ENCODE measurements at places on chromosomes 11 and 22.

GRCh38 chr22:30767661-30768060 is 73.0 kb downstream of the OSBP2 start:
- DNase-seq: no peak

DNA sequence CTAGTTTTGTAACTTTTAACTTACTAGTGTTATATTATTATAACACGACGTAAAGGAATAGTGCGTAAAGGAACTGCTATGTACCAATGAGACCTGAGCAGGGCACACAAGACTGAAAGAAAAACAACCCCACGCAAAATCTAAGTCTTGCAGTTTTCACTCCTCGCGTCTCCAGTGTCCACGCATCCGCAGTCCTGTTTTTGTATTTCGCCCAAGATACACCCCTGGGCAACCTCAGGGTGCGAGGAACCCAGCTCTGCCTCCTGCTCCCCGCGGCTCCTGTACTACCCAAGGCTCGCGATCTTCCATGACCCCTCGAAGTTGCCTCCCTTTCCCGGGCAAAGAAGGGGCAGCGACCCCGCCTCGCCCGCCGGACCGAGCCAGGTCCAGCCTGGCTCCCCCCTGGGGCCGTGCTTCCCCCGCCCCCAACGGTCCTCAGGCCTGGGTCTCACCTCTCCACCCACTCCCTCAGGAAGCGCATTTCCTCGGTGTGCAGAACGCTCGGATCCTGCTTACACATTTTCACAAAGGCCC is 393 bp downstream of the ST13 start:
- DNase-seq: no peak

- no peak for DNase-seq
Measured at GRCh38 chr11:72721689-72722049, 30.5 kb downstream of the ARAP1 start.

DNA sequence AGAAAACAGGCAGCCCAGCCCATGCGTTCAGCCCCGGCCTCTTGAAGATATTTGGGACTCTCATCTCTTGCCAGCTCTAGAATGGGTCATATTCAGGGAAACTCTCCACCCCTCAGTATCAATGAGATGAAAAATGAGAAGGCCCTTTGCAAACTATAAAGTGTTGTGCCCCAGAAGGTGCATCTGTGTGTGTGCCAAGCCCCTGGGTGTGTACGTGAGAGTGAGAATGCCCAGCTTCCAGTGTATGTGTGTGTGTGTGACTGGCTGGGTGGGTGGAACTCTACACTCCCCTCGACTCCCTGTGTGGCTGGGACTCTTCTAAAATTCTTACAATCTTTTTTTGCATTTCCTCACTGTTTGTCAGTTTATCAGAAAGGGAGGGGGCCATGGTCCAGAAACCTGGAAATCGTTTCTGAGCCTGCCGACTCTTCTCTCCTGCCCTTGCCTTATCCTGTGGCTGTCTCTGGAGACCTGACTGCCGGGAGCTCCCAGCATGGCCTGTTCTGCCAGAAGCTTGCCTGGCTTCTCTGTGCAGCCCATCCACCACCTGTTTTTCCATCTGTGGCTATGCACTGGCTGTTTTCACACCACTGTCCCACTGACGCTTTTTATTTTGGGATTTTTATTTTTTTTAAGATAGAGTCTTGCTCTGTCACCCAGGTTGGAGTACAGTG is 1.2 kb downstream of the P2RY6 start:
- DNase-seq: no peak

DNA sequence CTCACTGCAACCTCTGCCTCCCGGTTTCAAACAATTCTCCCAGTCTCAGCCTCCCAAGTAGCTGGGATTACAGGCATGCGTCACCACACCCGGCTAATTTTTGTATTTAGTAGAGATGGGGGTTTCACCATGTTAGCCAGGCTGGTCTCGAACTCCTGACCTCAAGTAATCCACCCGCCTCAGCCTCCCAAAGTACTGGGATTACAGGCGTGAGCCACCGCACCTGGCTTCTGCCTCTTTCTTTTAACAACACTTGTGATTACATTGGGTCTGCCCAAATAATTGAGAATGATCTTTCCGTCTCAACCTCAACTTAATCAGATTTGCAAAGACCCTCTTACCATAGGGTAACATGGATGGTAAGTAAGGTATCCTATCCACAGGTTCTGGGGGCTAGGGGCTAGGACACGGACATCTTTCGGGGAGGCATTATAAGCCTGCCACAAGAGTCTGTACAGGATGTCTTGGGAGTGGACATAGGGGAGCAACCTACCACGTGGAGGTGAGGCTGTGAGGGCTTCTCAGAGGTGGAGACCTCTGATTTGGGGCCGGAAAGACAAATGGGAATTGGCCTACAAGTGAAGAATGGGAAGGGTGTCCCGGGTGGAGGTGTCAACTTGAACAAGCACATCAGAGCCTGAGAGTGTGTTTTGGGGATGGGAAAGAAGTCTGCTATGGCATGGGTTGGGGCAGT is 2.7 kb upstream of the CBX6 start:
- no peak for DNase-seq

GRCh38 chr22:19846620-19847344 is 7.9 kb downstream of the GNB1L start:
- DNase-seq: no peak

GRCh38 chr22:29916007-29916544 is 33.1 kb downstream of the MTMR3 start:
- no peak for DNase-seq

Data from naive thymus-derived CD4-positive, alpha-beta T cell (primary cell).